T47D (cell line): ENCODE measurements at places on chromosomes 6 and 20.

DNA sequence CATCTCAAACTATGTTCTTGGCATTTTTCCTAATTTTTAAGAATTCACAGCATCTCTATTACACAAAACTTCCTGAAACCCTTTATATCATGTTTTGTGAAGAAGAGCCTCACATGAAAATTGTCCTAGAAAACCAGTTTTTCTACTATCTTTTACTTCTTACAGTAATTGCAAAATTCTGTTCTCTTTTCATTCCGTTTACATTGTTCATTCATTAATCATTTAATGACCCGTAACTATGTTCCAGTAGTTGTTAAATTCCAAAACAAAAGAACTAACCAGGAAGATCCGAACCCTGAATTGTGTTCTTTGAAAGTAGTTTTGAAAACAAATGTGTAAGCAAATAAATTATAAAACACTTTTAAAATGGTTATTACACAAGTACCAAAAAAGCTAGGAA is 597.0 kb downstream of the EYS start:
- DNase-seq = no peak

- no peak for DNase-seq
Observed at GRCh38 chr20:32611286-32611685, 26.2 kb upstream of the NOL4L start.

GRCh38 chr6:137661601-137662000 is 167.4 kb upstream of the OLIG3 start:
- DNase-seq = no peak

- DNase-seq = peak; percentile 57
Observed at GRCh38 chr6:154991207-154991606, 3.9 kb upstream of the TIAM2 start.

DNA sequence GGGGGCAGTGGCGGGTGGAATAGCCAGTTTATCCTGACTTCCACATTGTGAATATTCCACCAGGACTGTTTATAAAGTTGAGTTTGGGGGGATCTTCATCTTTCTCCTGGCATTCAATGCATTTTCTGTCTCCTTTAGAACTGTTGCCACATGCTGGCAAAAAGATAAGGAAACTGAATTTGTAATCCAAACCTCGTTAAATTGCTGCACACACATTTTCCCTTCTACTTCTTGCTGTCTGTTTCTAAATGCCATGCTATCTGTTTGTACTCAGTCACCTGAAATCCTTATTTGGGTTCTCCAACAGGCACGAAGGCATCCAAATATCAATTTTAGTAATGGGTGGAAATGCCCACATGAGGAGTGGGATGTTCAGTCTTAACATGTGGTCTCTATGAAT is 180.2 kb upstream of the CCN2 start:
- DNase-seq = no peak

DNA sequence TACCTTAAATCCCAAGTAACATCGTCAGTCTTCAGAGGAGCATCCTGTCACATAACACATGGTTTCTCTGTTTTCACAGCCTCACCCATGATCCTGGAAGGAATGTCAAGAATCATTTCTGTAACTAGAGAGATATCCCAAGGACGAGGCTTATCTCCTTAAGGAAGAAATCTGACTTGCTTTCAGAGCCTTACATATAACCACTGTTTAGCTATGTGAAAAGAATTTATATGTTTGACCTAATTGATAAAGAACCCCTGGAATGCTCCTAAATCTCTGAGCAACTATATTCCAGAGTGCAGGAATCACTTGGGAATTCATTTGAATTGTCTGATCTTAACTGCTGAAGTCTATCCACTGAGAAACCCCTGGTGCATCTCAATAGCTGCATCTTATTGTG is 243.1 kb downstream of the ALDH8A1 start:
- no peak for DNase-seq

GRCh38 chr6:36692220-36692619 is 5.4 kb upstream of the RAB44 start:
- DNase-seq = no peak

DNA sequence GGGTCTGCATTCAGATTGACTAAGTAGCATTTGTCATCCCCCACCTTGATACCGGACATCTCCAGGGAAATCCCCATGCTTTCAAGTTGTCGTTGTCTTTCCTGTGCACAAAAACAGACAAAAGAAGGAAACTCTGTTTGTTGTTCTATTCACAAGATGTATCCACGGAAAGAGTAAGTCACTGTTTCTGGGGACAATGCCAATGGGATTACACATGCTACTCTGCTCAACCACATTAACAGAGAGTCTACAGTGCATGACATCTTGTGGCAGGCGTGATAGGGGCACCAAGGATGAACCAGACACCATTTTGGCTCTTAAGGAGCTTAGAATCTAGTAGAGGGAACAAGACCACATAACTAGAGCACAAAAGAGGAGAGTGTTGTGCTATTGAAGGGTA is 124.4 kb upstream of the NUP153 start:
- DNase-seq = no peak

- DNase-seq = no peak
Observed at GRCh38 chr6:48611332-48611731, 500.3 kb upstream of the PTCHD4 start.

DNA sequence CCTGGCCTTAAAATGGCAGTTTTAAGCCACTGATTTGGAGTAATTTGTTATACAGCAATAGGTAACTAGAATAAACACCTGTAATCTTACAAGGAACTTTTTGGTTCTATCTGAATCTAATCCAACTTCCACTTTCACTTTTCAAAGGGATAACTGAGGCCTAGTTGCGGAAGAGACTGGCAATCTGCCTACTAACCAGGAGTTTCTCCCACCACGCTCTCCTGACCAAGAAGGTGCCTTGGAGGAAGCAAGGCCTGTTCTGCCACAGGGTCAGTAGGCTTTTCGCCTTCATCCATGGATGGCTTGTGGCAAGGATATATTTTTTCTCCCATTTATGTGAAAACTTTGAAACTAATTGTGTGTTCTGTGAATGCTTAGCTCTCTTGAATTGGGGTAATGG is 12.9 kb upstream of the MYBL2 start:
- no peak for DNase-seq

GRCh38 chr6:146593986-146594385 is 4.8 kb upstream of the ADGB start:
- no peak for DNase-seq

DNA sequence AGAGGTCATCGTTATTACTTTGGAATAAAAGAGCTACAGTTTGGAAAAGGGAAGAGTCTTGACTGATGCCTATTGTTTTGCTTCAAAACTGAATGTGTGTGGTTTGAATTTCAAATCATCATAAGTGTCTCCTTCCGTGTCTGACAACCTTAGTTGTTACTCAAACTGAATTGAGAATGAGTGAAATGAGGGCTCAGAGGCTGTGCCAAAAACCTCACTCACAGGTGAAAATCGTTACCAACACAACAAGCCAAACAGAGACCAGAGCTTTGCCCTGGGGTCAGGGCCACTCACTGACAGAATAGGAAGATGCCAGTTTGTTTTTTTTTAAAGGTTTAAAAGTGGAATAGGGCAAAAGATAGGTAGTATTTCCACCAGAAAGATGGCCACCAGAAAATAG is 15.2 kb upstream of the SIRT5 start:
- no peak for DNase-seq

DNA sequence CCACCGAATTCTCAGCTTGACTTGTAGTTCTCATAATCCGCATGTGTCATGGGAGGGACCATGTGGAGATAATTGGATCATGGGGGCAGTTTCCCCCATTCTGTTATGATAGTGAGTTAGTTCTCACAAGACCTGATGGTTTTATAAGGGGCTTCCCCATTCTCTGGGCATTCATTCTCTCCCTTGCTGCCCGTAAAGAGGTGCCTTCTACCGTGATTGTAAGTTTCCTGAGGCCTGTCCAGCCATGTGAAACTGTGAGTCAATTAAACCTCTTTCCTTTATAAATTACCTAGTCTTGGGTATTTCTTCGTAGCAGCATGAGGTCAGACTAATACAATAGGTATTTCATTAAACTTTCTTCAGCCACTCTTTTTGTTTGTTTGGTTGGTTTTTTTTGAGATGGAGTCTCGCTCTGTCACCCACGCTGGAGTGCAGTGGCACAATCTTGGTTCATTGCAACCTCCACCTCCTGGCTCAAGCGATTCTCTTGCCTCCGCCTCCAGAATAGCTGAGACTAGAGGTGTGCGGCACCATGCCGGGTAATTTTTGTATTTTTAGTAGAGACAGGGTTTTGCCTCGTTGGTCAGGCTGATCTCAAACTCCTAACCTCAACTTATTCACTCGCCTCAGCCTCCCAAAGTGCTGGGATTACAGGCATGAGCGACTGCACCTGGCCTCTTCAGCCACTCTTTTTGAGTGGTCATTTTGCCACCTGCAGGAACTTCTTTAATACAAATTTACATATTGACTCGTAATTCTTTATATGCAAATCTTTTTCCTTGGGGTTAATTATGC is 36.3 kb downstream of the GSTA2 start:
- no peak for DNase-seq

- DNase-seq = no peak
Observed at GRCh38 chr6:101394936-101395335, 1.4 kb downstream of the GRIK2 start.
